Stimulated activated CD4-positive, alpha-beta T cell treated with anti-CD3 and anti-CD28 coated beads, TNF-alpha, amount 100 ng/mL, for 4 hours (primary cell): ENCODE measurements at places on chromosomes 4 and X.

DNA sequence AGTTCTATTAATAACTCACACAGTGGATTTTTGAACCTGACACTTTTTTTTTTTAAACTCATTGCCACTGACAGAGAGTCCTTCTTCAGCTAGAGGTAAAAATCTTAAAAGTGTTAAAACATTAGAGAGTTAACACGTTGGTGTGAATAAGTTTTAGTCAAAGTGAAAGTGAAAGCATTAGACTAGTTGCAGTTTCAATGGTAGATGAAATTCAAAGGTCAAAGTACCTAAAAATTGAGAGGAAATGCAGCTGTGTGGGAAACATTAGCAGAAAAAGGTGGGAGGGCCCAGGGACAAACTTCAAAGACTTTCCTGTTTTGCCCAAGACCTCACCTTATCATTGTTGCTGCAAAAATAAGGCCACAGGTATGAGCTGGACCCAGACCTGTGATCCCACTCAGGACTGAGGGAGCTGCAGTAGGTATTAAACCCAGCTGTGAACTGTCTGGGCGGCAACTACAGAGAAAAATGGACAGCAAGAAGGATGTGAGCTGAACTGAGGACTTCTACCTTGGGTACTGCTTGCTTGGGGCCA lies 17.6 kb upstream of the GABRA4 start:
- DNase-seq: no peak

- no peak for DNase-seq
Measured at GRCh38 chr4:70831293-70831692, 8.4 kb downstream of the GRSF1 start.

GRCh38 chrX:155888139-155888538 lies 7.0 kb downstream of the VAMP7 start:
- no peak for DNase-seq

DNA sequence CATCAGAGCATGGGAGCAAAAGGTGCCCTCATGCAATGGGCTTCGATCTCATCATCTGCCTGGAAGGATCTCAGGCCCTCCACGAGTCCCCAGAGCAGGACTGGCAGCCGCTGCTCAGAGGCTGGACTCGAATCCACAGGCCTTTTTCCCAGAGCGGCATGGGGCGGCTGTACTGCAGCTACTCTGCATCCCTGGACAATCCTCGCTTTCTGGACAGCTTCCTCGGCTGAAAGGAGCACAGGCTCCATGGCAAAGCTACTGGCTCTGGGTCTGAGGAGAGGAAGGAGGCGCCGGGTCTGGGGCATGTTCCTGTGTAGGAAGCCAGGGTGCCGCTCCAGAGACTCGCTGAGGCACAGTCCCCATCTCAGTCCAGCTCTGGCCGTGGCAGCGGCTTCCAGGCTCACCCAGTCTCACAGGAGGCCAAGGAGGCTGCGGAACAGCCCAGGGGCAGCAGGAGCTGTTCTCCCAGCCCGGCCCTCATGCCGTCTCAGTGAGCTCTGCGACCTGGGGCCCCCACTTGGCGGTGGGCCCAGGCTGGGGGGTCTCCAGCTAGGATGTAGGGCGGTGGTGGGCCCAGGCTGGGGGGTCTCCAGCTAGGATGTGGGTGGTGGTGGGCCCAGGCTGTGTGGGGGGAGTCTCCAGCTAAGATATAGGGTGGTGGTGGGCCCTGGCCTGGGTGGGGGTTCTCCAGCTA lies 2.7 kb upstream of the SPON2 start:
- DNase-seq: no peak

DNA sequence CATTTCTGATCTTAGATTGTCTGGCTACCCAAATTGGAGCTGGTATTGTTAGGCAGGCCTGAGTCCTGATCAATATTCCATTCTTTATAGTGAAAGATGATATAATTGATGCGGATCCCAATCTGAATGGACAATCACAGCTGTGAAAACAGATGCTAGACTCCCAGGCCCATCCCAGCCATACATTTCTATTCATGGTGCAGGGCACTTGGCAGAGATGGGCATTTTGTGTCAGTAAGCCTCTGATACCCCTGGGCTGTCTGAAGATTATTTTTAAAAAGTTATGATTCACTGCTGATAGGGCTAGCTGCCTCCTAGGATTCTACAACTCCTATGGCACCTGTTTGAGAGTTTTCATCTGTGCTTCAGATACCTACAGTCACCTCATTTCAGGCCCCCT lies 61.2 kb upstream of the TSPAN7 start:
- DNase-seq: no peak

GRCh38 chrX:21802054-21802670 lies 37.3 kb upstream of the MBTPS2 start:
- DNase-seq: no peak

- no peak for DNase-seq
Measured at GRCh38 chr4:90174621-90175023, 47.4 kb downstream of the CCSER1 start.

DNA sequence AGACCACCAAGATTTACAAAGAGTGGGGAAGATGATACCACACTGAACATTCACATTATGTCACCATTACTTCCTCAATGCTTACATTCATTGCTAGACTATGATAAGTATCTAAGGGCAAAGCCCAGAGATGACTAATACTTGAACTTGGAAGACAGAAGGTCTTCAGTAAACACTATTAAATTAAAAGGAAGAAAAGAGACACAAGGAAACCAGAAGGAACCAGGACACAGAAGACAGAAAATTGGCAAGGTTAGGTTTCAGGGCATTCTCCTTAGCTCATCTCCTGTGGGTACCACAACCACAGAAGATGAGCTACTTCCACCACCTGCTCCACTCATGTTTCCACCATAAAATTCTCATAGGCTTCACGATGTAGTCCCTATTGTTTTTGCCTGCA lies 64.9 kb downstream of the NLGN4X start:
- no peak for DNase-seq

DNA sequence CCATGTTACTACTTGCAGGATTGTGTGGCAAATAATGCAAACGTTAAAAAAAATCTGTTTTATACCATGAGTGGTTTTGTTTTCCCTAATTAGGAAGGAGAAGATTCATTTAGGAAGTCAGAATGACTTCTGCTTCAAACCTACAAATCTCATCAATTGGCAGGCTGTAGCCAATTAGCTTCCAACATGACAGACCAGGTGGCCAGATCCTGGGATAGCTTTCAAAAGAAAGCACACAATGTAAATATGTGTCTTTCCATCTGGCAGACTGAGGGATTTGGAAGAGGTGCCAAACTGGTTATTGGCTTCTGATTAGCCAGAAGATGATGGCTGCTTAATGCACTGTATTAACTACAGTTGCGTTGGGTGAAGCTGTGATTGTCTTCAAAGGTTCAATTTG lies 432.8 kb downstream of the ANKRD50 start:
- DNase-seq: no peak

DNA sequence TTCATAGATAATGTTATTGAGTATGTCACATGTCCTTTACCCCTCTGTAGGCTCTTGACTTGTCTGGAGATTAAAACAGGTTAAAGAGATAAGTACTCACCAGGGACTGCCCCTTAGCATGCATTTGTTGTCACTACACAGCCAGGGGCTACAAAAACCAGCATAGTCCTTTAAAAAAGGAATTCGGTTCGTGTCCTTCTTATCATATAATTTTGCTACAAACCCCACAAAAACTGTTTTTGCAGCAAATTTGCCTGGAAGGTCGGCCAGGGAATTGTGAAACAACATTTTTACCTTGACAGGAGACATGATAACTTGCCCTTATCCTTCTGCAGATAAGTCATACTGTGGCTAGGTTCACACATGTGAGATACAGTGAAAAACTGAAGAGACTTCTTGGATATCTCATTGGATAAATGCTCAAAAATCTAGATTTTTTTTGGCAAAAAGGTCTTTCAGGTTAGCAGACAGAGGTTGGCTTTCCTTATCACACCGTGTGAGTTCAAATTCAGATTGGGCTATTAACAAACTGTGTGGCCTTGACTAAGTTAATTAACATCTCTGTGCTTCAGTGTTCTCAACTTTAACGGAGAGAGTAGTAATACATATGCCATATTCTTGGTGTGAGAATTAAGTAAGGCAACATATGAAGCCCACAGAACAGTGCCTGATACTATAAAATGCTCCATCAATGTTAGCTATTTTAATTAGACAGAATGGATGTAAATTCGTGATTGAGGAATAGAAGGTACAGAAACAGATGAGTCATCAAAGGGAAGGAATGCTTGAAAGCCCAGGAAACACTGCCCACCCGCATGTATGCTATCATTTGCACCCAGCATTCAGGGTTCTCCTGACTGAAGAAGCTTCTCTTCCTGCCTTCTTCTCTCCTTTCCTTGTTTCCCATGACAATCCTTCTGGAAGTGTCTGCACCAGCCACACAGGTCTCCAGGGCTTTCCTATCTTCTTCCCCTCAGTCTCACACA lies 30.0 kb downstream of the FAM9C start:
- DNase-seq: no peak

- no peak for DNase-seq
Measured at GRCh38 chr4:152556834-152557233, 20.9 kb upstream of the FBXW7 start.

GRCh38 chrX:130144509-130144908 lies 21.1 kb downstream of the AIFM1 start:
- DNase-seq: no peak

- no peak for DNase-seq
Measured at GRCh38 chr4:163172647-163173046, 6.0 kb upstream of the NAF1 start.

GRCh38 chr4:13543032-13543838 lies 1.1 kb downstream of the NKX3-2 start:
- DNase-seq: no peak

DNA sequence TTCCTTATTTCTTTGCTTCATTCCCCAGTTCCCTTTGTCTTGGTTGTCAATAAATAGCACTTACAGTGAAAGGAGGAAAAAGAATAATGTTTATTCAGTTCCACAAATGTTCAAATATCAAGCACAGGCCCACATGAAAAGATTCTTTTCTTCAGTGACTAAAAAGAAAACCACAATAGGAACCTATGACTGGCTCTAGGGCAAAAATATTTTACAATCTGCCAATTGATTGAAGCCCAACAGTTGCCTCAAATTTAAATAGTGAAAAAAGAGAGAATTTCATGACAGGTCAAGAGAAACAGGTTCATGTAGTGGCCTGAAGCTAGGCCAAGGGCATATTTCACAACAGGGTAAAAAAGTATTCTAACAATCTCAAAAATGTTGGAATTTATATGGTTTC lies 553.8 kb downstream of the CENPC start:
- no peak for DNase-seq

DNA sequence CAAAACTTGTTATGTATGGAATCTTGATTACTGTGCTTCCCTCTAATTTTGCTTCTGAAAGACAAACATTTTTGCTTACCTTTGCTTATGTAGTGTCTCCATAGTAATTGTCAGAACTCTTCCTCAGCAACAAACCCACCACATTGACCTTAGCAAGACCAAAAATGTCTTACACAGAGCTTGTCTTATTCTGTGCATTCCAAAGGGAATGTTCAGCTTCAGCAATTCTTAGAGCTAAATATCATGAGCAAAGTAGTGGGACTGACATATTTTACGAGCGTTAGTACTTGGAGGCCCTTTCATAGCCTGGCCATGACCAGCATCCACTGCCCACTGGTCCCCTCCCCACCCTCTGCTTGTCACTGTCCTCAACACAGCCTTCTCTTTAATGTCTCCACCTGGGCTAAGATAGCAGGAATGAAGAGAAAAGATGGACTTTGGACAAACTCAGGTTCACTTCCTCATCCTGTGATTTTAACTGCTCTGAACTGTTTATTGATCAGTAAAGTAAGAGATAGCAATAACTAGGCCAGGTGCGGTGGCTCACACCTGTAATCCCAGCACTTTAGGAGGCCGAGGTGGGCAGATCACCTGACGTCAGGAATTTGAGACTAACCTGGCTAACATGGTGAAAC lies 15.5 kb upstream of the SH3D19 start:
- no peak for DNase-seq

DNA sequence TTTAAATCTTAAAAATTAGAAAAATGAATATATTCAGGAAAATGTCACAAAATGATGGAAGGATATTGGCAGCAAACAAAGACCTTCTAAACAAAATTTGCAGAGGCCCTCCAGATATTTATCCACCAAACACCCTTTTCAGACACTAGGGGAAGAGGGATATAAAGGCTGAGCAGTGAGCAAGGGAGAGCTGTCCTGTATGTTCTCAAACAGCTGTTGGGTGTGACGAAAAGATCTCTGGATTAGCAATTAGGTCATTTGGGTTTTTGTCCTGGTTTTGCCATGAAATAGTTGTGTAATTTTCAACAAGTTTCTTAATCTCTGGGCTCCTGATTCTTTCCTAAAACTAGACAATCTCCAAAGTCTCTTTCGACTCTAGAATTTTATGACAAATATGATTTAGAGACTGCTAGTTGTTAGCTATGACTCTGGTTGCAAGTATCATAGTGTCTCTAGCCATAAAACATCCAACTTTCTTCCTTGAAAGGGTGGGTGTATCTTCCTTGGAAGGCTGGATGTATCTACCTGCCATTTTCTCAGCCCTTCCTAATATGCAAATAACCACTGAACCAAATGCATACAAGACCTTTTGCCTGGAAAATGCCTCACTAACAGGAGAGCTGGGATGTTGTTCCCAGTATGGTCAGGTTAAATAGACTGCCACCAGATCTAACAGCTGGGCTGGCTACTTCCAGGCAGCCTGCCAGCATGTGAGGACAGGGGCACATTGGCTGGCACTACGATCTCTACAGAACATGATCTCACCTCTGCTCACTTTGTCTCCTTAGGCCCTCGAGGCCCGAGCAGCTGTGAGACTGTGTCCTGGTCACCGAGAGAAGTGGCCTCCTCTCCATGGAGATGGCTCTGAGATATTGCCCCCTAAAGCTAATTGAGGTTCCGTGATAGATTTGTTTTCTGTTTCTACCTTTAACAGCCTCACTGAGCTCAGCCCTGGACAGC lies 225.5 kb upstream of the JADE1 start:
- no peak for DNase-seq

DNA sequence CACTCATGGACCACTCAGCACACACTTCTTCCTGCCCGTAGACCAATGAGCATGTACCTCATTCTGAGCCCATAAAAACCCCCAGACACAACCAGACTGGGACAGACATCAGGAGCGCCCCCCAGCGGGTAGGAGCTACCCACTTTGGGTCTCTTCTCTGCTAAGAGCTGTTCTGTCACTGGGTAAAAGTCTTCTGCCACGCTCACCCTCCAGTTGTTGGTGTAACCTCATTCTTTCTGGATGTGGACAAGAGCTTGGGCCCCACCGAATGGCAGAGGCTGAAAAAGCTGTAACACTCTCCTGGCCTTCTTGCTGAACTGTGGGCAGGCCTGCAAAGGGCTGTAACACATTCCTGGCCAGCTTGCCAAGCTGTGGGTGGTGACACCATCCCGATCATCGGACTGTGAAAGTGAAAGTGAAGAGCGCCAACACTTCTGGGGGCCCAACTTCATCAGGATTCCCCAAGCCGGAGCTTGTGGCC lies 137.6 kb downstream of the TECRL start:
- DNase-seq: no peak

DNA sequence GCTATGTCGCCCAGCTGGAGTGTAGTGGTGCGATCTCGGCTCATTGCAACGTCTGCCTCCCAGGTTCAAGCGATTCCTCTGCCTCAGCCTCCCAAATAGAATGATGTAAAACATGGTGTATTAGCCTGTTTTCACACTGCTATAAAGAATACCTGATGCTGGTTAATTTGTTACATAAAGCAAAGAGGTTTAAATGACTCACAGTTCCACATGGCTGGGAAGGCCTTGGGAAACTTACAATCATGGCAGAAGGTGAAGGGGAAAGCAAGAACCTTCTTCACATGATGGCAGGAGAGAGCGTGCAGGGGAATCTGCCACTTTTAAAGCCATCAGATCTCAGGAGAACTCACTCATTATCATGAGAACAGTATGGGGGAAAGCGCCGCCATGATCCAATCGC lies 1191.8 kb downstream of the ARAP2 start:
- no peak for DNase-seq

GRCh38 chr4:152104901-152105357 lies 344.1 kb upstream of the GATB start:
- DNase-seq: no peak

GRCh38 chr4:169030562-169030982 lies 20.5 kb upstream of the CBR4 start:
- no peak for DNase-seq
